Muscle of back (tissue), 13 donors: ENCODE measurements at places on chromosomes 1 and 21.
A peak's percentile ranks its signal among the peaks of the same experiment; 100 is the strongest.

DNA sequence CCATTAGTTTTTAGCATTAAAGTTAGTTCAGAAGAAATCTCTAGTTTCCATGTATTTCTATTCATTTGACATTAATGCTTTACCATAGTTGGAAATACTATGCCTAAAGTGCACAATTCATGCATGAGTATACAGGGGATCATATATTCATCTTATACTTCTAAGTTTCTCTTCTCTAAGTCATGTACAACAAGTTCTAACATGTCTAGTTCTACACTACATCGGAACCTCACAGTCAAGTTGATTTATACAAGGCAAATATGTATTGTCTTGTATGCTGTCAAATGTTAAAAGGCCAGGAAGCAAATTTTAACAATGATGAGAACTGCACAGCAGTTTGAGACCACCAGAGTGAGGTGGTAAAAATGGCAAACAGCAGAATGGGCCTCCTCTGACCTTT is 22.9 kb upstream of the MOB3C start:
- no peak for DNase-seq

GRCh38 chr1:230083746-230084407 is 16.8 kb downstream of the GALNT2 start:
- no peak for DNase-seq

GRCh38 chr1:64744492-64745180 is at the start of gene RAVER2:
Gene RAVER2 (plus strand): TSS chr1:64745075. CDS start chr1:64745173, 98 bp downstream.
- peak; percentile 84 for DNase-seq

DNA sequence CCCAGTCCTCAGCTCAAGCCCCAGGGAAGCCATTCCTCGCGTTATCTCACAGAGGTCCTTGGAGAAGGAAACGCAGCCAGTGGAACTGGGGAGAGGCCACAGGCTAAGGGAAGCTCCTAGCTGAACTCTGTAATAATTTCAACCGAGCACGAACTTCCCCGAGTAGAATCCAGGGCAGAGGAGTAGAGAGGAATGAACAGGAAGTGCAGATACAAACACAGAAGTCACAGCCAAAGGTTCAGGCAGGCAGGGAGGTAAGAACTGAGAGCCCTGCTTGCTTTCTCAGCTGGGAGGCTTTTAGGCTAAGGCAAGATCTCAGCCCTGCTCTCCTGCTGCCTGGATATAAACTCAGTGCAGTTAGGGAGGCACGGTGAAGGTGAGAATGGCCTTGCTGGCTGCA is 23.7 kb downstream of the WARS2 start:
- peak; percentile 16 for DNase-seq

DNA sequence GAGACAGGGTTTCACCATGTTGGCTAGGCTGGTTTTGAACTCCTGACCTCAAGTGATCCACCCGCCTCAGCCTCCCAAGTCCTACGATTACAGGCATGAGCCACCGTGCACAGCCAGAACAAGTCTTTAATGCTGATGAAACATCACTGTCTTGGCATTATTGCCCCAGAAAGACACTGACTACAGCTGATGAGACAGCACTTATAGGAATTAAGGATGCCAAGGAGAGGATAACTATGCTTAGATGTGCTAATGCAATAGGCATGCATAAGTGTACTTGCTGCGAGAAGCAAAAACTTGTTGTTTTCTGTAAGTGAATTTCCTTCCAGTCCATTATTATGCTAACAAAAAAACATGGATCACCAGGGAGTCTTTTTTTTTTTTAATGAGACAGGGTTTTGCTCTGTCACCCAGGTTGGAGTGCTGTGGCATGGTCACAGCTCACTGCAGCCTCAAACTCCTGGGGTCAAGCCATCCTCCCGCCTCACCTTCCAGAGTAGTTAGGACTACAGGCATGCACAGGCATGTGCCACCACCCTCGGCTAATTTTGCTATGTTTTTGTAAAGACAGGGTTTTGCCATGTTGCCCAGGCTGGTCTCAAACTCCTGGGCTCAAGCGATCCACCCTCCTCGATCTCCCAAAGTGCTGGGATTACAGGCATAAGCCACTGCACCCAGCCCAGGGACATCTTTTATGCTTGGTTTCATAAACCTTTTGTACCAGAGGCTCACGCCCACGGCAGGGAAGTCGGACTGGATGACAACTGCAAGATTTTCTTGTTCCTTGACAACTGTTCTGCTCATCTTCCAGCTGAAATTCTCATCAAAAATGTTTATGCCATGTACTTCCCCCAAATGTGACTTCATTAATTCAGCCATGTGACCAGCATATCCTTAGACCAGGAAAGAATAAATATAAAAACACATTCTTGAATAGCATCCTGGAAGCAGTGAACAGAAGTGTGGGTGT is 23.1 kb downstream of the RHEX start:
- no peak for DNase-seq

DNA sequence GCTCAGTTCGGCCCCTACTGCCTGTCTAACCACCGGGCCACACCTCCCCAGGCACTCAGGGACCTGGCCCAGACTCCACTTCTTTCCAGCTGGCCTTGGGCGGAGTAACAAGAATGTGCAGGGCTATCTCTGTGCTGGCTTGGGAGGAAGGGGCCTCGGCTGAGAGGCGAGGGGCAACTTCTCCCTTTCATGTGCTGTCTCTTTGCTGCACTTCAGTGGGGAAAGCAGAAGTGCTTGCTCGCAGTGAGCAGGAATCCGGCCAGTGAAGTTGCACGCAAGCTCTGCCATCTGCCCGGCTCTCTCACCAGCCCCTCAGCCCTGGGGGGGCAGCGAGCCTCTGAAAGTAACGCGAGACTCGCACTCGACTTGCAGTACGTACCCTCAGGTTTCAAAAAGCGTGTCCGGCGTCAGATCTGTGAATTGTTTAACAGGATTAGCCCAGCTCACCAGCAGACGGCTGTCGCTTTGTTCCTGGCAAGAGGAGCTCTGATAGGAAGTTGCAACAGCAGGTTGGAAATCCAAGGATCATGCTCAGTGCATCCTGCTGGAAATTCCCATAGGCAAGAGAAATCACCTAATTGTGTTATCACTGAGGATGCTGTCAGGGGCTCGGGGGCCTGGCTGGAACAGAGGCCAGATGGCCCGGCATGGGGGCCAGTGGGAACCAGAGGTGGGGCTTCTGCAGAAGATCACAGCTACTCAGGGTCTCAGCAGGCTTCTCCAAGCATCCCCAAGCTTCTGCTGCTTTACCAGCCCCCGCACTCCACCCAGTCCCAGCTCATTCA is 221.1 kb downstream of the NPHP4 start:
- DNase-seq = peak; percentile 16

DNA sequence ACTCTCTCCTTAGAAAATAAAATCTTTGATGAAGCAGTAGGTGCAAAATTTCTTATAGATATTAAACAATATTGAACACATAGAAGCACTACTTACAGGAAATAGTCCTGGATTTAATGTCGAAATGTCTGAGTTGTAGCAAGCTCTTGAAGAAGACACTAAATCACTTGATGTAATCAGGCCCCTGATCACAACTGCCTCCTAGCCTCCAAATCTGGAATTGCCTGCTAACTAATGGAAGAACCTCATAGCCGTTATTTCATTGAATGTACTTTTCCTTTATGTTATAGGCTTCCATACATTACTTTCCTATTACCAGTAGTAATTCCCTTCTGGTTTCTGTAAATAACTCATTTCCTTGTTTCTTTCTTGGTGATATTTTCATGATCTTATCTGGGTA is 675.7 kb upstream of the CHRM3 start:
- DNase-seq = no peak

- no peak for DNase-seq
Observed at GRCh38 chr1:53586765-53587164, 127.6 kb downstream of the DMRTB1 start.
